Iris pigment epithelial cell (primary cell): ENCODE measurements at places on chromosomes 3 and 15.

DNA sequence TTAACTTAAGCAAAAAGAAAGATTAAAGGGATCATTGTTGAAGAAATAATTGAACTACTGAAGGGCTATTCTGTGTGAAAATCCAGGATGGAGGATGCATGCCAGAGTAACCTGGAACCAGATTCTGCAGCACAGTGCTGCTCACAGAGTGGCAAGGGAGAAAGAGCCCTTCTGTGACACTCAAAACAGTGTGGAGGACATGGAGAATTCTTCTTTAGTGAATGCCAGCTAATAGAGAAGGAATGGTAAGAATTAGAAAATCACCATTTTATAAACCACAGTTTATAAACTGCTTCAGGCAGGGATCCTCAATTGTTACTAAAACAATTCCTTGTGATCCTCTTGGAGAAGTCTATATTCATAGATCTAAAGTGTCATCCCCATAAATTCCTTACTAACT is 70.4 kb upstream of the ARHGEF26 start:
- DNase-seq: peak; percentile 3

- no peak for DNase-seq
Observed at GRCh38 chr15:92647467-92648163, 8.0 kb downstream of the FAM174B start.

DNA sequence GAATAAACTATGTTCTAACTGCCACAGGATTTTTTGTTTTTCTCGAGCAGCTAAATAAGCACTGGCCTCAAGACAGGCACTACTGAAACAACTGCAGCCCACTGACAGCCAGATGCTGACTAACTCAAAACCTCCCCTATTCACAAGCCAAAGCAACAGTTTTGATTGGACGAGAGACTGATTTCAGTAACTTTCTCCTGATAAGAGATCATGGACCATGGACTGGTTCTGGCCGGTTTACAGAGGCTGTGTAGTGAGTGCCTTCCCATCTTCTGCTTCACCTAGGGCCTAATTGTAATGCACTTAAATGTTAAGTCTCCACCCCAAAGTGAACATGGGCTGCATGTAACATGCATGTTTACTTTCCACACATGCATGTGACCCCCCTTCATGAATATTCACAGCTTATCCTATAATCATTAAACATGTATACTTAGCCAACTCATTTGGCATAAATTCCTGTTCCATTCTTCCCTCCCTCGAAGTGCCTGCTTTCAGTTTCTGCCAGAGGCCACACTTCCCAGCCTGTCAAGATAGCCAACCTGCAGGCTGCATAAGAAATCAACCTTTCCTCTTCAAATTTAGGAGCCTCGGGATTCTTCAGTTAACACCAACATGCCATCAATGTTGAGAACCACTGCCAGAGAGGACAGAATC is 108.2 kb downstream of the ULK4 start:
- no peak for DNase-seq

DNA sequence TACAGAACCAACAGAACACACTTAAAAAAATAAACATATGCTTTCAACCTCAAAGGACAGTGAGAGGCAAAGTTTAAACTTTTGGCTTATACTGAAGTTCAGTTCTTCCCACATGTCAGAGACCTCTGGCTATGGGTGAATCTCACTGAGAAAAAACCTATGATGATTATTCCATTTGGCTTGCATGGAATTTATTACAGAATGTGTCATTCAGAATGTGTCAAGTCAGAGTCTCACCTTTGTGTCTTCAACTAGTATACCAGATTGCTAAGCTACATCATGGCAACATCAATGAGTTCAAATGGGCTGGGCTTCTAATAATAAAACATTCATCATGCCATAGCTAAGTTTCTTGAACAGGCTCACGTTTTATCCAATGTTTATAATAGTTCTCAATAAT is 987.0 kb downstream of the NTRK3 start:
- DNase-seq: peak; percentile 1

DNA sequence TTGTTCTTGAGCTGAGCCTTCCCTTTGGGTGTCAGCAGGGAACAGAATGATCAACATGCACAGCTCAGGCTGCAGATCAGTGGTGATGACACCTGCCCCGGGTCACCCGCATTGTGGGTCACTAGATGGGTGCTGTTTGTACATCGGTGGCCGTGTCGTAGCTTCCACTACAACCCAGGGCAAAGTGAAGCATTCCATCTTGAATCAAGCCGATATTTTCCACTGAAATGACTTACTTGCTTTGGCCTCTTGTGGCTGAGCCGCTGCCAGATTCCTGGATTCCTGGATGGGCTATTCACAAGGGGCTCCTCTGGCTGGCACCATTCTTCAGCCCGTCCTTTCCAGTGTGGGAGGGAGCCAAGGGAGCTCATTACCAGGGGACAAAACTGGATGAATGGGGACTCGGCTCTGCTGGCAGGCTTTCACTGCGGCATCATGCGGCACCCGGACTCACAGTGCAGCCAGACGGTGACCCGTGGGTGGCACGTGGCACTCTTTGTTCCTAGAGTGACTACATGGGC is 65.6 kb downstream of the SLCO3A1 start:
- DNase-seq: no peak

DNA sequence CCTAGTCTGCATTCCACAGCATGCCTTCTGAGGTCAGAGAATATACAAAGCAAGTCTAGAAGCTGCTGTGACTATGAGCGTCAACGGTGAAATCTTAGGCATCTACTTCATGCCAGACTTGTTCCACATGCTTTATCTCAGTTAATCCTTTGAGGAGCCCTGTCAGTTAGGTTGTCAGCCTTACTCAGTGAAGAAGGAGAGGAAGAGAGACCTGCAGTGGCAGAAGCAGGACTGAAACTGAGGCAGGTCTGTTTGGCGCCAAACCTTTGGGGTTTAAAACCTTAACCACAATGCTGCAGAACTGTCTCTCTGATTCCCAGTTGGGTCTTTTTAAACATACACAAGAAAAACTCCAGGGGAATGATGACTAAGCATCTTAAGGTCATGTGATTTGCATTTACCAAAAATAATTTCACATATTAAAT is 139.0 kb upstream of the LIPC start:
- DNase-seq: peak; percentile 78

- peak; percentile 86 for DNase-seq
Observed at GRCh38 chr3:55000546-55000945, 72.7 kb upstream of the LRTM1 start.

DNA sequence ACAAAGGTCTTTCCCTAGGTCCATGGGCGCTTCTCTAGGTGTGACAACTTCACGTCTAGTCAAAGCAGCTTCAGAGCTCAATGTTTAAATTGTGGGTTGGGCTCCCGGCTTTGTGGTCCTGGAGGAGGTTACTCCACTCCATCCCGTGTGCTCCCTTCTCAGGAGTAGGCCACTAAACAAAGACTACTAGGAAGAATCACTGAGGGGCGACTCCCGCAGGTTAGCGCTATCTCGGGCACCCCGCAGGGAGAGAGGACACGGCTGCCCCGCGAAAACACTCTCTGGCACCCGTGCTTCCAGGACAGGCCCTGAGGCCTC is 500 bp downstream of the PARP6 start:
- peak; percentile 26 for DNase-seq

DNA sequence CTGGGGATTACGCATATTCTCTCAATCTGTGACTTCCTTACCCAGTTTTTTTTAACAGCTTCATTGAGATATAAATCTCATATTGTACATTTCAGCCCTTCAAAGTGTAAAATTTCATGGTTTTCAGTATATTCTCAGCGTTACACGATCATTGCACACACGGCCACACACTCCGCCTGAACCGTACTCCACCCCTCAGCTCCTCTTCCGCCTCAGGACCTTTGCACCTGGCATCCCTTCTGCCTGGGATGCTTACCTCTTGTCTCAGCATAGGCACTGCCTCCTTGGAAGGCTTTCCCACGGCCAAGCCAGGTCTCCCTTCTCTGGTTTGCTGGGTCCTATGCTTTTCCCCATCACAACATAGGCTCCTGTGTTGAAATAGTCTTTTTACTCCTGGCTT is 57.4 kb upstream of the NR2C2 start:
- no peak for DNase-seq

GRCh38 chr15:81511138-81511537 is 137.1 kb upstream of the TMC3 start:
- DNase-seq: no peak

DNA sequence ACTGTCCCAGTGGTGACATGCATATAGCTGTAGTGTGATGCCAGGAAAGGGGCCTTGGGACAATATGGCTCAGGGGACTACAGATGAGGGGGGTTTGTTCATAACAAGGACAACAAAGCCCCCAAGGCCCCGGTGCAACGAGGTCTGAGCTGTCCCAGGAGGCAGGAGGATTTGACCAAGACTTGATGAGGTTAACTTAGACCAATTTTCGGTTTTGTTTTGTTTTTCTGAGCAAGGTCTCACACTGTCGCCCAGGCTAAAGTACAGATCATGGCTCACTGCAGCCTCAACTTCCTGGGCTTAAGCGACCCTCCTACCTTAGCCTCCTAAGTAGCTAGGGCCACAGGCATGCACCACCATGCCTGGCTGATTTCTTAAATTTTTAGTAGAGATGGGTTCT is 23.8 kb downstream of the EFCAB12 start:
- no peak for DNase-seq

DNA sequence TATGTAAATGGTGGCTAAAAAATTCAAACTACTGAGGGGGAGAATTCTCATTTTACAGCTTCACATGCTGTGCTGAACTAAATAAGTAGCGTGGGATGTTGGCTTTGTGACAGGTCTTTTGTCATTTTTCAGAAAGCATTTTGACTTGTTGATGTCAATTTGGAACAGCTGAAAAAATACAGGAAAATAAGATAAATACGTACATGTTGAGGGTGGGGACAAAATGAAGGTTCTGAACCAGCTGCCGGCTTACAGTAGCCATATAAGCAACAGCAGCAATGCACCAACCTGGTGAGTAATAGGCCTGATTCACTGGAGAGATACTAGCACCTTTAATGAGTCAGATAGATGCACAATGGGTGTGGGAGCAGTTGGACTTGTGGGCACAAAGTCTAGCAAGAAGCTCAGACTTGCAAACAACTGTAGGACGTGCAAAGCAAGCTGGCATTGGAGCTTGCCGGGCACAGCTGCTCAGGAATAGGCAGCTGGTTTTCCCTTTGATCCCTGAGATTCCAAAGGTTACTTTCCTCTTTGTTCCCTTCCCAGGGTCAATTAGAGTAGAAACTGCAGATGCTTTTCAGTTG is 12.9 kb downstream of the B3GNT5 start:
- peak; percentile 95 for DNase-seq

DNA sequence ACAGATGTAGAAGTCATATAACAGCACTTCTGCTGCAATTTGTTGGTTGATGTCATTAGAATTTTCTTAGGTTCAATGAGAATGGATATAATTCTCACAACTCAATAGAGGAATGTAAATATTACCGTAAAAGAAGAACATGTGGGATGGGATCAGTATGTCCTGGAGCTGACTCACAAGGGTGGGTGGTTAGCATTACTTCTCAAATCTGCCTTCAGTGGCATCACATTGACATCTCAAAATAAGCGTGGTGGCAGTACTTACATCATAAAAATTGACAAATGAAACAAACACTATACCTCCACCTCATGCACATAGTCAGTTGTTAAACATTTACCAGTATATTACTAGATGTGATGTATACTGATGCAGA is 1068.0 kb upstream of the CADM2 start:
- DNase-seq: peak; percentile 84

GRCh38 chr3:119236756-119237155 is 3.9 kb downstream of the B4GALT4 start:
- DNase-seq: no peak

- peak; percentile 86 for DNase-seq
Observed at GRCh38 chr3:149808209-149808829, 4.7 kb upstream of the RNF13 start.

DNA sequence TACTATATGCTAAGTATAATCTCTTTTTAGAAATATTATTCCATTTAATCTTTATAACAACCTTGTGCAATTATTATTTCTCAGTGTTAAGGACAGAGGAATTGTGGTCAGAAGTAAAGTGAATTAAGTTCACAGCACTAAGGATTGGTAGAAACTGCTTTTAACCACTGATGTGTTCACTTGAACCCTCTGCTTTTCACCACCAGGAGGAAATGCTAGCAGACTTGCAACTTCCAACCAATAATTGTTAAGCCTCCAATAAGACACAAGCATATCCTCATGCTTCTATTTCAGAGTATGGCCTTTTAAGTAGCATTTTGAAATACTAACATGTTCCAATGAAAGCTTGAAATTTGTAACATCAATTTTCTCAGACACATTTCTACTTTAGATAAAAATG is 527.4 kb downstream of the SI start:
- DNase-seq: no peak

DNA sequence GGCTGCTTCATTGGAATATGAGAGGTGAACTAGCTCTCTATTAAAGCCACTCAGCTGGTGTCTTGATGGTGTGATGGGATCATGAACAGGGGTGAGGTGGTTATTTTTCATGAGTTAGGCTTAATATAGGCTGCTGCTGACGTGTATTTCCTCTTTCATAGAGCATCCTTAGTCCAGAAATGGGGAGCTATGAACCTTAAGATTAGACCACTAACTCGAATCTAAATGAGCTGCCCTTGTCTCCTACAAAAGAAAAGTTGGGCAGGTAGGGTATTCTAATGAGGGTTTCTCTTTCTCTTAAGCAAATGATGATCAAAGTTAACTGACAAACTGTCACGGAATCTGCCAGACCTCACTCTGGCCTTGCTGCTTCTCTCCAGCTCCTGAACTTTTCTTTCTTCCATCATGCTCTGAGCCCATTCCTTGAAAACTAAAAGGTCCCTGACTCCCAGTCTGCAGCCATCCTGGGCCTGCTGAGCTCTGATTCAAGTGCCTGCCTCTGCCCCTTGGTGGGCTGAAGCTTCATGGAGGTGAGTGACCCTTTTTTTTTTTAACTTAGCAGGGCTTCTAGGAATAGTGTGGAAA is at the start of gene TRIM69:
TRIM69 (plus strand) TSS at position 348 of the 585 bp plus-strand sequence; CDS start at position 525, 177 bp downstream.
- no peak for DNase-seq

DNA sequence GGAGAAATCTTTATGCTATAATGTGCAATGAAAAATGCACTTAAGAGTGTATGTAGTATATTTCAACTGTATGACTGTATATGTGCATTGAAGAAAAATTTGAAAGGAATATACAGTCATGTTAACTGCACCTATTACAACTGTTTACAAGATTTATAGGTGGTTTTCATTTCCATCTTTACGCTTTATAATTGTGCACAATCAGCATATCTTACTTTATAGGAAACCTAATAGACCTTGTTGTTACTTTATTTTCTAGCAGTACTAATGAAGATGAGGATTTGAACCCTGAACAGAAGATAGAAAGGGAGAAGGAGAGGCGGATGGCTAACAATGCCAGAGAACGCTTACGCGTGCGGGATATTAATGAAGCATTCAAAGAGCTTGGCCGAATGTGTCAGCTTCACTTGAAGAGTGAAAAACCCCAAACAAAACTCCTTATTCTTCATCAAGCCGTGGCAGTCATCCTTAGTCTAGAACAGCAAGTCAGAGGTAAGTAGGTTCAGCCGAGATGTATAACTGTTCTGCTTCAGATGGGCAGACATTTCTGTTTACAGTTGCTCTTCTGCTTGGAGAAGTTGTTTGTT is 103.4 kb upstream of the CGNL1 start:
- no peak for DNase-seq

- peak; percentile 46 for DNase-seq
Observed at GRCh38 chr3:157330206-157330605, 106.4 kb upstream of the PTX3 start.

- no peak for DNase-seq
Observed at GRCh38 chr15:81889485-81889881, 156.3 kb downstream of the MEX3B start.
